ENCODE measurements at places on chromosomes 7 and 10.

- DNase-seq = no peak
These were observed 8.0 kb downstream of the SLC18A2 start for GRCh38 chr10:117248750-117249465.

- DNase-seq = no peak
These were observed 640.4 kb downstream of the LRMDA start for GRCh38 chr10:76071653-76072365.

DNA sequence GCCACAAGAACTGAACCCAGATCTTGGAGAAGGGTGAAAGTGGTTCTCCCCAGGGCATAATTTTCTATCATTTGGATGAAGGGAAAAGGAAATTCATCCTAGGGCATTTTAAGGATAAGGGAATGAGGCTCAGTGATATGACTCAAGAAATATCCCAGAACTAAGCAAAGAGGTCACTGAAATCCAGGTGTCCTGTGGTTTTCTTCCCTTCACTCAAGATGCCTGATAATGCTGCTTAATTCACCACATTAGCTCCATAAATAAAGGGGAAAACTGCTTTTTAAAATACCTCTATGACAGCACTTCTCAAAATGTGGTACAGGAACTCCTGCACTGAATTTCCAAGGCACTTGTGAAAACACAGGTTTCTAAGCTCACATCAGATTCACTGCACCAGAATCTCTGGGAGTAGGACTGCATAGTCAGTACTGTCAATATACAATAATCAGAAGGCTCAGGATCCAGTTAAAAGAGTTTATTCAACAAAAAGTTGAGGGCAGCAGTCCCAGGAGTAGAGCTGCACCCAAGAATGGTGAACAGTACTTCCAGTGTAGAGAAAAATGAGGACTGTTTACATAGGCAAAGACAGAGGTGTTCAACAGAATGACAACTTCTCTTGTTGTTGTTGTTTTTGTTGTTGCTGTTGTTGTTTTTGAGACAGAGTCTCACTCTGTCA is 2.9 kb downstream of the IFIT3 start:
- DNase-seq = no peak

DNA sequence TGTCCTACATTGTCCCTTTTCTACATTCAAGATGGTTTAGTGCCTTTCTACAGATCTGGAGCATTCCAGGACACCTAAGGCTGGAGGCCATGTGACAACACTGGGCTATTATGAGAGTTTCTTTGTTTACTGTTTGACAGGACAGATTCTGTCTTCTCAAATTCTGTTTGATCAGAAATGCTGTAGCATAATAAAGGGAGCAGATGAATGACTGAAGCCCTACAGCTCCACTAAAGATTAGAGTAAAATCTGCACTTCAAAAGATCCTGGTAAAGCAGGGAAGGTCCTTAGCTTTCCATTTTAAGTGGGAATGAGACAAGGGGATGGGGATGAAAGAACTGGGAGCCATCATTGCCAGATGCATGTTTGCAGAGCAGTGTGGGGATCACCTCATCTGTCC is 38.4 kb downstream of the TMEM229A start:
- no peak for DNase-seq

GRCh38 chr10:85986777-85987176 is 379.8 kb downstream of the GRID1 start:
- no peak for DNase-seq

Data from activated T-cell treated with anti-CD3 and anti-CD28 coated beads, Interleukin-2, amount 50 U/mL, for 72 hours (primary cell).